A172 (cell line): ENCODE measurements at places on chromosomes 11 and 22. TPM values are rescaled to one million over a fixed set of nuclear protein-coding genes. Genes with fewer than 3 reads are reported as not detected.

GRCh38 chr11:37364246-37364839 lies 766.3 kb upstream of the RAG2 start:
- DNase-seq = no peak

DNA sequence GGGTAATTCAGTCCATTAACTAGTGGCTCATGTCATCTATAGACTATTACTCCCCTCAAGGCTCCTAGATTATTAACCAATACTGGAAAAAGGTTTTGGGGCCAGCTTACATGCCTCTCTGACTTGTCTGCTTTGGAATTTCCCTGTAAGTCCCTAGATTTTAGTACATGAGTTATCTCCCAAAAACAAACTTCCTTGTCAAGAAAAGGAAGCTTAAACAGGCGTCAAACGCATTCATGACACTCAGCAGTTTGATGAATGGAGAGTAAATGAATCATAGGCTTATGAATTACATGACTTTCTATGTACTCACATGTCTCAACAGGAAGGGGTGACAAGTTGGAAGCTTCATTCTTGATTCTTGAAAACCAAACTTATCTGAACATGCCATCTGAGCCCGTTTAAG lies 70.8 kb downstream of the BLID start:
- DNase-seq = peak; percentile 38

DNA sequence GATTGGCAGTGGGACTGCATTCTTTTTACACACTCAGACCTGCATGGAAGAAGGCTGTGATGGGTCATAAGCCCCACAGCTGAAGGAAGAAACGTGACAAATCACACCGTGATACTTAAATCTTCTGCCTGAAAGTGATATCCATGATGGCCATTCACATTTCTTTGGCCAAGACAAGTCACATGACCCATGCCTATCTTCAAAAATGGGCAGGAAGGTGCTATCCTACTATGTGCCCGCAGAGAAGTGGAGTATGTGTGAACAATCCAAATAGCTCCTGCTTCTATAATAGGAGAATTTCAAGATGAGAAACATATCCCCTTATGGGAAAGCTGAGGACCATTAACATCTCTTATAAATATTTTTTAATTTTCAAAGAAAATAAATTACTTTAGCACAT lies 56.6 kb upstream of the TEAD1 start:
- no peak for DNase-seq

- no peak for DNase-seq
These were observed 3.8 kb downstream of the MAPK8IP2 start for GRCh38 chr22:50604256-50605001.

- DNase-seq = peak; percentile 26
These were observed 64.7 kb upstream of the CTSC start for GRCh38 chr11:88402192-88402715.

DNA sequence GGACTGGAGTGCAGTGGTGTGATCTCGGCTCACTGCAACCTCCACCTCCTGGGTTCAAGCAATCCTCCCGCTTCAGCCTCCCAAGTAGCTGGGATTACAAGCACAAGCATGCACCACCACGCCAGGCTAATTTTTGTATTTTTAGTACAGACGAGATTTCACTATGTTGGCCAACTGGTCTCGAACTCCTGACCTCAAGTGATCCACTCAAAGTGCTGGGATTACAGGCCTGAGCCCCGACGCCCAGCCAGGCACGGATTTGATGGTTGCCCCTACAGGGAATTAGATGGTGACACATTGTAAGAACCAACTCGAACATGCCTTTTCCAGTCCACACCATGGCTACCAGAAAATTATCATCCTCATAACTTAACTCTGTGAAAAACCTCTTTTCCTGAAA lies 26.8 kb upstream of the RTL6 start:
- DNase-seq = no peak

- DNase-seq = peak; percentile 24
These were observed 5.6 kb downstream of the DDX6 start for GRCh38 chr11:118785362-118785761.

DNA sequence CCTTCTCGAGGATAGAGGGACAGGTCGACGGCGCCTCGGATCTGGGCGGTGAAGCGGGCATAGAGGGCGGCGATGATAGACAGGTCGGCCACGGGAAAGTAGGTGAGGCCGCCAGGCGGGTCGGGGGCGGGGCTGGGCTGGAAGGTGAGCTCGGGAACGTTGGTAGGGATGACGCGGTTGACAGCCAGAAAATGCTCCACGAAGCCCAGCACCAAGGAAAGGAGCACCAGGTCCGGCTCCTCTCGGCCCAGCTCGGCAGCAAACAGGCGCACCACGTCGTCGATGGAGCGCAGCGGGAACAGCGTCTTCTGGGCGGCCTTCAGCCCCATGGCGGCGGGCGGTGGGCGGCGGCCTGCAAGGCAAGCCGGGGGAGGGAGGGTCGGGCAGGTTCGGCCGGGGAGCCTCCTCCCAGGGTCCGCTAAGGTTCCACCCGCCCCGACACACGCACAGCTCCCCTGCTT lies 540 bp downstream of the MEN1 start:
- DNase-seq = no peak

GRCh38 chr11:1153951-1154493 lies 3.7 kb upstream of the MUC5AC start:
- DNase-seq = peak; percentile 99

DNA sequence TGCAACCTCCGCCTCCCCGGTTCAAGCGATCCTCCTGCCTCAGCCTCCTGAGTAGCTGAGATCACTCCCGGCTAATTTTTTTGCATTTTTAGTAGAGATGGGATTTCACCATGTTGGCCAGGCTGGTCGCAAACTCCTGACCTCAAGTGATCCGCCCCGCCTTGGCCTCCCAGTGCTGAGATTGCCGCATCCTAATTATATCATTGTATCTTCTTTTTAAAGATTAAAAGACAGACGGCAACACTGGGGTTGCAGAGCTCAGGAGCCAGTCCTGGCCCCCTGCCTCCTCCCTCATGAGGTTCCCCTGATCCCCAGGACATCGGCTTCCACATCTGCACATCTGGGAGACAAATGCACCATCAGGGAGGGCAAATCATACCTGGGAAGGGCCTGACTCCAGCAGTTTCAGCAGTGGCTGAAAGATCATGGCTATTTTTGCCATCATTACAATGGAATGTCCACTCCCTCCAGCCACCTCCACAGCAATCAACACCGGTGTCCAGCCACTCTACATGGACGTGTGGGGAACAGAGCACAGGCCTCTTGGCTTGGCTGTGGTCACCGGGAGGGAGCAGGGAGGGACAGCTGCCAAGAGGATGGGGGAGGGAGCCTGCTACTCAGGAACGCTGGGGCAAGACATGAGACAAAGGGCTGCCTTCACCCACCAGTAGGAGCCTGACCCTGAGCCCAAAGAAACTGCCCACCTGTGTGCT lies 9.2 kb upstream of the CELSR1 start:
- DNase-seq = peak; percentile 63

DNA sequence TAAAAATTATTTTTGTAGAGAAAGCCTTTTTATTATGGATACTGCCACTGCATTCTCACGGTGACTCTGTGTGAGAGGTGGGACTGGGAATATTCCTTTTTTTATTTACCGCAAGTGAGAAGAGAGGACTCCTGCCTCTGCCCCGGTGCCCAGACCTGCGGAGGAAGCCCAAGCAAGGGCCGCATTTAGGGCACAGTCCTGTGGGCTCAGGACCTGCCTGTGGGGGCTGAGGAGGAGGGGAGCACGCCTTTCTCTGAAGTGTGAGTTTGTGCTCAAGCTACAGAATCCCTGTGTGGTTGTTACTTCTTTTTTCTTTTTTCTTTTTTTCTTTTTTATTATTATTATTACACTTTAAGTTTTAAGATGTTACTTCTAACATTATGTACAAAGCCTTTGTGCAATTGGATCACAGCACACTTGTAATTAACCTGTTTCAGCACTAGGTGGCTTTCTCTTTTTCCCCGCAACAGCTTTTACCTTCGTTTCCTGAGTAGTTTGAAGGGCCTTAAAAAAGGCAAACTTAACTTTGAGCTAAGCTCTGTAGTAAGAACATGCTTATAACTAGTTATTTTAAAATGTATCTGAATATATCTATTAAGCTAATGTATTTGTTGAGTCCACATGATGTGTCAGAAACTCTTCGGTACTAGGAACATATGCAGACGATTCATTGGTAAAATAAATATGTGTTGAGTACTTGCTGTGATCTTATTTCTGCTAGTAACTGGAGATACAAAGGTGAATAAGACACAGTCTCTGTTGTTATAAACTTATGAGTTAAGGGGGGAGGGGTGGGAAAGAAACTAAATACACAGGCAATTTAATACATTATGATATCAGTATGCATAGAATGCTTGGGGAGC lies 18.3 kb downstream of the AMOTL1 start:
- no peak for DNase-seq

DNA sequence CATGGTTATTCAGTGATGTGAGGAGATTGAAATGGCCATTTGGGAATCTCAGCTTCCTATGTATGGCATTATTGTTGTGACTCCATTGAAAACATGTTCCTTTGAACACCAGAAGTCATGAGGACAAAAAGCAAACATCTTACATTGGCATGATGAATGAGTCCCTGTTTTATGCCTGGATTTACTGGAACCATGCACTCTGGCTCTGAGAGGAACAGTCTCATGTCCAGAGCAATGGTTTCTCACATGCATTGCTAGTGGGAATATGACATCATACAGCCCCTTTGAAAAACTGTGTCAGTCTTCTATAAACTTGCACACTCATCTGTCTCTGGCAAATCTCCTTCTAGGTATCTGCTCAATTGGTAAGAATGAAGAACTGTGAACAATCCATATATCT lies 3.4 kb upstream of the KDM4F start:
- no peak for DNase-seq

DNA sequence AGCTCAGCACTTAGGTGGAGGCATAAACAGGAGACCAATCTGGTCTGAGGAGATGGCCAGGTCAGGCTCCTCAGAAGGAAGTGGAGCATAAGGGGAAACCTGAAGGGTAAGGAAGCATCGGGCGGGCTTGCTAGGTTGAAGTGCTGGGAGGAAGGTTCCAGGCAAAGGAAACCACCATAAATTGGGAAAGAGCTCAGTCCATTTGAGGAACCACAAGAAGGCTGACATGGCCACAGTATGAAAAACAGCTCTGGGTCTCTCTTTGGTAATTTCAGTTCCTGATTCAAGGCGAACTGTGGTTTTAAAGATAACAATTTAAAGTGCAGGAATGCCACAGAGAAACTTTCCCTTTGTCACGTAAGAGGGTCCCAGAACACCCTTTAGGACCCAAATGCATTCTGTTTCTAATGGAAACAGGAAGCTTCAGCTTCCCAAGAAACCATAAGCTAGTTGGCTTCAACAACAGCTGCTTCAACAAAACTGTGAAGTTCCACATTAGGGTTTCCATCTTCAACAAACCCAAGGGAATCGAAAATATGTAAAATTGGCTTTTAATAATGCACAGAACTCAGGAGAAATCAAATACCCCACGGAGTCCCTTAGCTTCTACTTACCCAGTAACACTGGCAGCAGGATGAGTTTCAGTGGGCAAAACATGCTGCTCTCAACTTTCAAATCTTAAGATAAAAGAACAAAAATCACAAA lies 10.4 kb downstream of the JAML start:
- no peak for DNase-seq

- peak; percentile 24 for DNase-seq
These were observed 23.9 kb upstream of the TCF20 start for GRCh38 chr22:42294034-42294985.

DNA sequence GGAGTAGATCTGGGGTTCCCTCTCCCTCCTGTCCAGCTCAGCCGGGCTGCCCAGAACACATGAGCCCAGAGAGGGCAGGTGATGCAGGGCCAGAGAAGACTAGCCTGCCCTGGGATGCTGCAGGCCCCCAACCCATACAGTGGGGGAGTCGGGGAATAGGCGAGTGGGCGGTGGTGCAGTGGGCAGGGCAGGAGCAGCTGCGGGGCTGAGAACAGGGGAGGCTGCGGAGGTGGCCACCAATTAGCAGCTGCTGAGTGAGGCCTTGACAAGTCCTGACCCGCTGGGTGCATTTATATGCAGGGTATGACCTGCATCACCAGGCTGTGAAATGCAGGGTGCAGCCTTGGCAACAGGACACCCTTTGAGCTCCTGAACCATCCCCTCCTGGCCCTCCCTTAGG lies 43.1 kb downstream of the NFAM1 start:
- DNase-seq = no peak

- no peak for DNase-seq
These were observed 12.6 kb upstream of the NECTIN1 start for GRCh38 chr11:119741369-119742262.

DNA sequence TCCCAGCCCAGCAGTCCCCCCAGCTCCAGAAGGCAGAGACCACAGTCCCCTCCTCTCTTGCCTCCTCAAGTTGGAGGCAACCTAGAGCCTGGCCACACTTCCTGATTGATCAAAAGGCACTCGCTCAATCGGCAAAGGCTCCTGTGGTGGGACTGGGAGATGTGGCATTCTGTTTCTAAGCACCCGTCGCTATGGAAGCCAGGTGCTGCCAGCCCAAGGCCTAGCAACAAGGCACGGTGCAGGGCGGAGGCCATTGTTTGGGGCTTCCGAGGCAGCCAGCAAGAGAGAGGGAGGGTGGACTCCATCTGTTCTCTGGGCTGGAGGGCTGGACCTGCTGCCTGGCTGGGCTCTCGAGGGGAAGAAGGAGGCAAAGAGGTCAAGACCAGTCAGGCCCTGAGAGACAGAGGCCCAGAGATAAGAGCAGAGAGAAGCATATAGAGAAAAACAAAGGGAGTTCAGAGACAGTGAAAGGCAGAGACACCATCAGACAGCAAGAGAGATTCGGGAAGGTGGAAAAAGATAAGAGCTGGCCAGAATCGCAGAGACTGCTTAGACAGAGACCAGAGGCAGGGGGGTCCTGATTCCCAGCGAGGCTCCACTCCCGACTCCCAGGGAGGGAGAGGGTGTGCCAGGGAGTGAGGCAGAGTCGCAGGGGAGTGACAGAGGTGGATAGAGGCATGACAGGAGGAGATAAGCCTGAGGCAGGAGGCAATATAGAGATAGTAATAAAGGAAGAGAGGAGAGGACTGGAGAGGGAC lies 21.2 kb downstream of the PDE2A start:
- DNase-seq = no peak

GRCh38 chr11:27246925-27247324 lies 116.1 kb downstream of the CCDC34 start:
- DNase-seq = no peak

DNA sequence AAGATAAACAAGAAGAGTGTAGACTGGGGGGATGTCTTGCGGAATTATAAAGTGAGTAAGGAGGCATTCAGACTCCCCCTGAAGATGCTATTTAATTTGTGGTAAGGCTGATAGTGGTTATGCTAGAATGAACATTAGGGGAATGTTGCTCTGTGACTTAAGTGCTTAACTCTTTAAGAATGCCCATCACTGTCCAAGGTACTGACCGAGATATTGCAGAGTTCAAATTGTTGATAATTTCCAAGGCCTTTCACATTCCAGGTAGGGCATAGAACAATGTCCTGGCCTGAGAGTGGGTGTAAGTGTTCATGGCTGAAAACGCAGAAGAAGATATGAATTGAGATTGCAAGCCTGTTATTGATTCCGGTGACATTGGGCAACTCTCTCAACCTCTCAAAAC lies 90.3 kb upstream of the SEZ6L start:
- DNase-seq = no peak

The GRK2 gene
- 40.3 and 44.6 TPM in 2 replicates for total RNA-seq

The BTG4 gene
- total RNA-seq = 0.12 and 0.50 TPM in 2 replicates

The PGA5 gene
- total RNA-seq = 0.17 TPM in 1 of 2 replicates, not detected in the other

The OOSP1 gene
- not detected in 2 replicates for total RNA-seq

The SPI1 gene
- 0.10 TPM in 1 of 2 replicates, not detected in the other for total RNA-seq

The NPTXR gene
- total RNA-seq = 1.9 and 2.7 TPM in 2 replicates

The STX5 gene
- total RNA-seq = 28.0 and 33.8 TPM in 2 replicates

The POTEH gene
- total RNA-seq = 0.05 TPM in 1 of 2 replicates, not detected in the other
